ENCODE measurements at places on chromosomes 1 and 21. TPM values are rescaled to one million over a fixed set of nuclear protein-coding genes. Genes with fewer than 3 reads are reported as not detected.

CHI3L1 gene
- 80.5 TPM for total RNA-seq

DPYD gene
- 15.1 TPM for total RNA-seq

TOR1AIP2 gene
- total RNA-seq = 91.9 TPM

LAMB3 gene
- total RNA-seq = 181 TPM

NMNAT2 gene
- total RNA-seq = 0.23 TPM

TDRD10 gene
- 1.5 TPM for total RNA-seq

TRIM58 gene
- 0.32 TPM for total RNA-seq
